Brain pericyte (primary cell): ENCODE measurements at places on chromosomes 3 and 15.

DNA sequence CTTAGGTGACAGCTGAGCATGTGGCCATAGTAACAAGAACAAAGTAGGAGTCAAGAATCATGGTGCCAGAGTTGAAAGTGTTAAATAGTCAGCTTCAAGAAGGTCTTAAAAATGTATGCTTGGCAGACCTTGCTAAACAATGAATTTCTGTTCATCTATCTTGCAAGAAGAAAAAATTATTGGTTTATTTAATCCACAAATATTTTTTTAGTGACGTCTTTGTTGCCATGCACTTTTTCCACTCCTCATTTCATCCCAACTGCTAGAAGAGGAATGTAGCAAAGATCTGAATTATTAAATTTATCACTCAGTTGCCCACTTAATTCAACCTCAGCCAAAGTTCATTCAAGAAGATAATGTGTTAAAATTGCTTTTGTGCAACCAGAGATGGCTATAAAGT, 3.2 kb upstream of the SLC4A7 start:
- DNase-seq = no peak

GRCh38 chr15:83559310-83559966, 94.5 kb upstream of the ADAMTSL3 start:
- DNase-seq = peak; percentile 21

- DNase-seq = no peak
Observed at GRCh38 chr3:136546720-136547119, 205.5 kb downstream of the STAG1 start.

GRCh38 chr15:91142106-91142744, 42.2 kb downstream of the SV2B start:
- no peak for DNase-seq

DNA sequence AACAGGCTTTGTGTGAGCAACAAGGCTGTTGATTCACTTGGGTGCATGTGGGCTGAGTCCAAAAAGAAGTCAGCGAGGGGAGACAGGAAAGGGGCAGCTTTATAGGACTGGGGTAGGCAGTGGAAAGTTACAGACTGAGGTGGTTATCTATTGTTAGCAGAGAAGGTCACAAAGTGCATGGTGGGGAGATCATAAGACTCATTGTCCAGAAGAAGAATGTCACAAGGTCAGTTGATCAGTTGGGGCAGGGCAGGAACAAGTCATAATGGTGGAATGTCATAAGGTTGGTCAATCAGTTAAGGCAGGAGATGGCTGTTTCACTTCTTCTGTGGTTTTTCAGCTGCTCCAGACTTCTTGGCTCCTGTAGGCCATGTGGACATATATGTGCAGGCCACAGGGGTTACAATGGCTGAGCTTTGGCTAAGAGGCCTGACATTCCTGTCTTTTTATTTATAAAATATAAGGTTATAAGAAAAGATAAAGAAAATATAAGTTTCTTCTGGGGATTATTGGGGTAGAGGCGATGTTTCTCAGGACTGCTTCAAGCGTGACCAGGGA, 69.5 kb upstream of the SNTN start:
- DNase-seq = no peak

GRCh38 chr15:98420837-98421236, 227.5 kb upstream of the IGF1R start:
- DNase-seq = no peak

- peak; percentile 29 for DNase-seq
Observed at GRCh38 chr15:39511000-39511915, 69.6 kb upstream of the THBS1 start.

- DNase-seq = no peak
Observed at GRCh38 chr3:127746400-127747057, 73.8 kb downstream of the ABTB1 start.

GRCh38 chr3:143443851-143444331, 324.3 kb downstream of the CHST2 start:
- DNase-seq = peak; percentile 44

DNA sequence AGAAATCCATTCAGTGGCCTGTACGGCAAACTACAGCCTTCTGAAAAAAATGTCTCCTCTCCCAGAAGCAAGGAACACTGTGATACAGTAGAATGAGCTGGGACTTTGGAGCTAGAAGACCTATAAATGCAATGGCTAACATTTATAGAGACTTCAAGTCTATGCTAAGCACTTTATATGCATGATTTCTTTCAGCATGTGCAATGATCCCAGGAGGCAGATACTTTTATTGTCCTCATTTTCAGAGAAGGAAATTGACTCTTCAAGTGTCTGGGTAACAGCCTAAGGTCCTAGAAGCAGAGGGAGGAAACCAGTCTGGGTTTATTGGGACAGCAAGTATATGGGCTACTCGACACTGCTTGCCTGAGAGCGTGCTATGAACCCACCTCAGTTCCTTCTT, 140.9 kb downstream of the ALDH1A2 start:
- DNase-seq = no peak

DNA sequence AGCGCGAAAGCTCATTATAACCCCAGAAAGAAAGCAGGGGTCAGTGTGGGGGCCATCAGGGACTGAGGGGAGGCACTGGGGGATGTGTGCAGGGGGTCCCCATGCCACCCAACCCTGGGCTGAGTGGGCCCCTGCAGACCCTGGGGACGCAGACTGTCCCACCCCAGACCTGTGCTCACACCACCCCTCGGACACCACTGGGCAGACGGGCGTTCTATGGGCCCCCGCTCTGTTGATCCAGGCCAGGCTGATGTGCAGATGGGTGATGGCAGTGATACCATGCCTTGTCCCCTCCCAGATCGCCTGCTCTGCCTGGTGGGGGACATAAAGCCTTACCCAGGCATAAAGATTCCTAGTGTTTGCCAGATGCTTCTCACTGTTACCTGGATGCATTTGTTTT, 259.7 kb upstream of the TLE3 start:
- no peak for DNase-seq

GRCh38 chr3:18989237-18989795, 159.0 kb upstream of the KCNH8 start:
- DNase-seq = no peak

DNA sequence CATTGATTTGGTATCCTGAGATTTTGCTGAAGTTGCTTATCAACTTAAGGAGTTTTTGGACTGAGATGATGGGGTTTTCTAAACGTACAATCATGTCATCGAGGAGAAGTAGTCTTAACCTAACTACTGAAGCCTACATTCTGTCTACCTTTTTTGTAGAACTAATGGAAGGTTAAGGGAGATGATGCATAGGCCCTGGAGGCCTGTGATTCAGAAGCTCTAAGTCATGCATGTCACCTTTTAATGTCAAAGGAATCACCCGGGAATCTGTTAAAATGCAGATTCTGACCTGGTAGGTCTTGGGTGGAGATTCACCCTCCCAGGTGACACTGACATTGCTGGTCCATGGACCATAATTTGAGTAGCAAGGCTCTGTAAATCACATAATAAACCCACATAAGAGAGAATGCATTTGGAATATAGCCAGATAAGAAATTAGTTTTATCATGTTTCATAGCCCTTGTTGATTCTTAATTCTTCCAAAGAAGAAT, 64.9 kb downstream of the GHSR start:
- DNase-seq = no peak

- no peak for DNase-seq
Observed at GRCh38 chr3:183488343-183488742, 59.9 kb upstream of the MCF2L2 start.

DNA sequence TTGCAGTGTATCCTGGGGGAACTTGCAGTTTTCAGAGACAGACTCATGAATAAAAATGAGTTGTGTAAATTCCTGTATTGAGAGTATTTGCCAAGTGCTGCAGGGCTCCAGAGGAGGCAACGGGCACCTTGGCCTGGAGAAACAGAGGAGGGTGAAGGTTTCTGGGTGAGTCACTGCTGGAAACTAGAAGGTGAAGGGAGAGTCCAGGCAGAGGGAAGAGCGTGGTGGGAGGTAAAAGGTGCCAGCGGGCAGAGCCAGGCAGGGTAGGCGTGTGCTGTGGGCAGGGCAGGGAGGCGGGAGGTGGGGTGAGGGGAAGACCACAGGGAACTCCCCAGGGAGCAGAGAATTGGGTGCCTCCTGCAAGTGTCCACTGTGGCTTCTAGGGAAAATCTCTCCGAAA, 120.8 kb downstream of the SLCO3A1 start:
- no peak for DNase-seq

DNA sequence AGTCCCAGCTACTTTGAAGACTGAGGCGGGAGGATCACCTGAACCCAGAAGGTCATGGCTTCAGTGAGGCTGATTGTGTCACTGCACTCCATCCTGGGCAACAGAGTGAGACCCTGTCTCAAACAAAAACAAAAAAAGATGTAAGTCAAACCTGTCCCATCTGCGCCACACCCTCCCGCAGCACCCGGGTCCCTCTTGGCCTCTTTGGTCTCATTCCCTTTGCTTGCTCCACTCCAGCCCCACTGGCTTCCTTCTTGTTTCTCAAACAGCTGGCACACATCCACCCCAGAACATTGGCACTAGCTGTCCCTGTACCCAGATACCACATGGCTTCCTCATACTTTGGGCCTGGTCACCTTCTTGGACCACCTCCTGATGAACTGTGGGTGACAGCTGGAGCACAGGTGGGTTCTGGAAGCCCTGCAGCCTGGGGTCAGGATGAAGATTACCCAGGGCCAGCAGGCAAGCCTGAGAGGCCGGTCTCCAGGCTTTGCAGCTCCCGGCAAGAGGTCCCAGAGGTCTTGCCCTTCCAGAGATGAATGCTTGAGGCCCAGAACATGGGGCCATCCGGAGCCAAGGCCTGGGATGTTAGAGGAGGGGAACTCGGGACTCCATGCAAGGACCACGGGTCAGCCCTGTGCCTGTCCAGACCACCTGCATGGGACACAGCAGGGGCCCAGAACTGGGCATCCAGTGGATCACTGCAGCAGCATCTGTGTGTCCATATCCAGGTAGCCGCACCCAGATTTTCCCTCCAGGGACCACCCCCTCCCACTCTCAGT, 10.9 kb upstream of the GATA2 start:
- no peak for DNase-seq

DNA sequence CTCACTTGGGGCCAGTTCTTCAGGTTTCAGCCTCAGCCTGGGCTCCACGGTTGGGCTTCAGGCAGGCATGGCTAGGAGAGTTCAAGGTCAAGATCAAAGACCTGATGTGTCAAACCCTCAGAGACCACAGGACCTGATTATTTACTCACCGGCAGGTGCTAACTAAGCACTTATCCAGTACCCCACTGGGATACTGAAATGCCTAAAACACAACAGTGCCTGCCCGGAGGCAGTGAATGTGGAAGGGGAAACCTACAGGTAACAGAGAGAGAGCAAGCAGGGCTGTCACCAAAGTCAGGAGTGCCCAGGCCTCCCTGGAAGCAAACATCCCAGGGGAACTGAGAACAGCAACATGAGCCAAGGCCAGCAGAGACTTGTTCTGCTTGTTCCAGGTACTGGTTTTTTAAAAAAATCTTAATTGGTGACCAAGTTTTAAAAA, 6.7 kb downstream of the IDH2 start:
- DNase-seq = no peak

GRCh38 chr3:135784557-135784956, 181.0 kb upstream of the PPP2R3A start:
- DNase-seq = no peak

DNA sequence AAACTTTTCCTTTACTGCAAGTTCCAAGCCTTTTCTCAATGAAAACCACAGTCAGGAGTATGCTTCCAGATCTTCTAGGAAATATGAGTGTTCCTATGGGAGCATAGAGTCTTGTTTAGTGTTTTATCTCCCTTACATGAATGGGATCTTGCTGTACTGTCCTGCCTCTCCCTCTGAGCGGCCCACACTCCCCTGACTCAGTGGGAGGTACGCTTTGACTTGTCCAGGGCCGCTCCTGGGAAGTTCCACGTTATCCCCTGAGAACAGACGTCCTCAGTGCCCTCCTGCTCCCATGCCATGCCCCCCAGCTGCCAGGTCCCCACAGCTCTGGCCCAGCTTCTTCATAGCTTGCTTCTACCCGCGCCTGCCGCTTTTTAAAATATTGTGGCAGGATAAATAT, 28.9 kb upstream of the VPS33B start:
- DNase-seq = no peak

DNA sequence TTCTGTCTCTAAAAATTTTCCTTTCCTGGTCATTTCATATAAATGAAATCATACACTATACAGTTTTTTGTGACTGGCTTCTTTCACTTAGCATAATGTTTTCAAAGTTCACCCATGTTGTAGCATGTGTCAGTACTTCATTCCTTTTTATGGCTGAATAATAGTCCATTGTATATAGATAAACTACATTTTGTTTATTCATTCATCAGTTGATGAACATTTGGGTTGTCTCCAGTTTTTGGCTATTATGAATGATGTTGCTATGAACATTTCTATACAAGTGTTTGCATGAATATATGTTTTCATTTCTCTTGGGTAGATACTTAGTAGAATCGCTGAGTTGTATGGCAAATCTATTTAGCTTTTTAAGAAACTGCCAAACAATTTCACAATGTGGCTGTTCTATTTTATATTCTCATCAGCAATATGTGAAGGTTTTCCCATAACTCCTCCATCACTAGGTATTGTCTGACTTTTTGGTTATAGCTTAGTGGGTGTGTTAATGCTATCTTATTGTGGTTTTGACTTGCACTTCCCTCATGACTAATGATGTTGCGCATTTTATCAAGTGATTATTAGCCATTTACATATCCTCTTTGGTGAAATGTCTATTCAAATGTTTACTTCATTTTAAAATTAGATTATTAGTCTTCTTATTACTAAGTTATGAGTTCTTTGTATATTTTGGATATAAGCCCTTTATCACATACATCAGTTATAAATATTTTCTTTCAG, 21.7 kb upstream of the AP4E1 start:
- DNase-seq = no peak

DNA sequence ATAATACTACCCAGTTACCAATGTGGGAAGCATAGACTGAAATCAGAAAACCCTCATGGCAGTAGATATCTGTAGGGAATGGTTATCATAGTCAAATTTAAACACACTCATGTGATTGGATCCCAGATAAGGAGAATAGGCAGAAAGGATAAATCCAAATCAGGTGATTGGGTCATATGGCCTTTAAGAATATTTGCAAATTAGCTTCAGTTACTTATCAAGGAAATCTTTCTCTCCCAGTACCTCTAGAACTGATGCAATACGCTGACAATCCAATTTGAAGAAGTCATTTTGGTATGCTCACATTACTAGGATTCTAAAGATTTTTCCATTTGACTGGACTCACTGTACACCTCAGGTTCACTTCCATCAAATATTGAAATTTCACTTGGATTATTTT, 87.7 kb upstream of the MNS1 start:
- DNase-seq = no peak

- no peak for DNase-seq
Observed at GRCh38 chr3:114078126-114078525, 21.6 kb downstream of the QTRT2 start.

DNA sequence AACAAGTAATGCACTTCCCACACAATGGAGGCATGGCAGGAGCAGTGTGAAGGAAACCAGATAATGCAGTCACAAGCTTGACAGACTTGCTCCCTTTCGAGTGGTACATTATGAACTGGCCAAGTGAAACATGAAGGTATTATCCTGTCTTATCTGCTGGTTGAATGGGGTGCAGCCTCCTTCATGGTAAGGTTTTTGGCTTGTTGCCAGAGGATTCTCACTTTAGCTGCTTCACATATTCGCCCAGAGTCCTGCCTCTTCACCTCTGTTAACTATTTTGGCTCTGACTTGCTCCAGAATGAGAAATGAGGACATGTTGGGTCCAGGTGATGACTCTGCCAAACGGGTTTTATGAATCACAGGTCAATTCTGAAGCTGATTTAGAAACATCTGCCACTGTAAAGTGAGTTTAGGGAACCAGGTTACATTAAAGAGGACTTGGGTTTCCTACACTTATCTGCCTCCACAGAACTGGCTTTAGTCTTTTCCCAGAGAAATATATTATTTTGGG, 19.5 kb upstream of the CCDC39 start:
- no peak for DNase-seq
